ENCODE measurements at places on chromosomes 11 and 22.

GRCh38 chr11:41609511-41609910 is 150.1 kb upstream of the LRRC4C start:
- DNase-seq: no peak

GRCh38 chr22:47143249-47143938 is 380.9 kb downstream of the TBC1D22A start:
- DNase-seq: no peak

- no peak for DNase-seq
Measured at GRCh38 chr11:61985869-61986268, 18.4 kb upstream of the FTH1 start.

- peak; percentile 57 for DNase-seq
Measured at GRCh38 chr11:78645226-78646202, 70.8 kb upstream of the NARS2 start.

DNA sequence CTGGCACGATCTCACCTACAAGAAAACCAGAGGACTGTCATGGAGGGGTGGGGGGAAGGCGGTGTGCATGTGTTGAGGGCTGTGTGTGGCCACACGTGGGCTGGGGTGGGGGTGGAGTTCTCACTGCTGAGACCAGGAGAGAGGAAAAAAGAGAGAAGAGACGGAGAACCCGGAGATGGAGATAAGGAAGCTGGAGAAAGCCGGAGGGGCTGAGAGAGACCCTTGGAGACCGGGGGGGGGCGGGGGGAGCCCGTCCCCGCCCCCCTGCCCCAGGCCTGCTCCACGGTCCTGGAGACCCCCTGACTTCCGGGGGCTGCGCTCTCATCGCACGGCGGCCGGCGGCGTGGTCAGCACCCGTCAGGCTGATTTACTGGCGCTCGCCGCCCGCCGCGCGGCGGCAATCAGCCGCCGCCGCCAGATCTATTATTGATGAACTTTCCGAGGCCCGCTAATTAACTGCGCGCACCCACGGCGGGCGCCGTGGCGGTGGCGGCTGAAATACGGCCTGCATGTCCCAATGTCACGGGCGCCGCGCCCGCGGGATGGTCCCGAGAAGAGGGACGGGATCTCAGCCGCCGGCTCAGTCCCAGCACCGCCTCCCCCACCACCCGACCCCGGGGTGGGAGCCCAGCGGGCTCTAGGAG is 187.4 kb downstream of the MN1 start:
- DNase-seq: no peak

DNA sequence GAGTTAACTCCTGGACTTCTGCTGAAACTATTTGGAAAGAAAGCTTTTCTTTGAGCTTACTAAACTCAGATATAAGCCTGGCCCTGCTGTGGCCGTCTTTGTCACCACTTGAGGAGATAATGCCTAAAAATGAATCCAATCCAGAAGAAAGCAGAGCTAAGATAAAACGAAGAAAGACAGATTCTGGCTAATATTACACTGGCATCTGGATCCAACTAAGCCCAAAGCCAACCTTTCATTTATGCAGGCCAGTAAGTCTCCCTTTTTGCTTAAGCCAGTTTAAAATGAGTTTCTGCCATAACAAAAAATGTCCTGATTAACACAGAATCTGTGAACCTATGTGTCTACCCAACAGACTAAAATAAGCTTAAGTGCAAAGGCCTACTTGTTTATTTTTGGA is 34.5 kb downstream of the PIK3C2A start:
- DNase-seq: no peak

GRCh38 chr11:2108675-2109491 is 30.3 kb downstream of the IGF2 start:
- no peak for DNase-seq

GRCh38 chr22:34784056-34784455 is 281.9 kb upstream of the ISX start:
- no peak for DNase-seq
